Stimulated activated CD8-positive, alpha-beta memory T cell treated with anti-CD3 and anti-CD28 coated beads, Interleukin-4, amount 100 ng/mL, for 4 hours (primary cell): ENCODE measurements at places on chromosomes 7 and 10.

DNA sequence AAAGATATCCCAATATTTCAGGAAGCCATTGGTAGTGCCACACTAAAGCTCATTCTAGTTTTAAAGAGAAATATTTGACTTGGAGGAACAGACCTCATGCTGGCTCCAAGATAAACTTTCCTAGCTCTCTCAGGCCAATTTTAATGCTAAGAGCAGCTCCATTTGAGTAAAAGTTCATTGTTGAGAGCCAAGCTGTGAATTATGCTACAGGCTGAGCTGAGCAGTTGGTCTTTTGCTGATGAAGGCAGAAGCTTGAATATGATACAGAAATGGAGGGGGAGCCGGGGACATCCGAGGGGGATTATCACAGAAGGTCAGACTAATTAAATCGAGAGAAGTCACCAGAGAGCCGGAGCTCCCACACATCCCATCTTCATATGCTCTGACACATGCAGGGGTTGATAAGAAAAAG, 175.7 kb upstream of the AUTS2 start:
- DNase-seq = no peak

GRCh38 chr7:130365511-130366441, 14.5 kb upstream of the CPA1 start:
- no peak for DNase-seq

- DNase-seq = no peak
Measured at GRCh38 chr10:3783682-3784432, 1.2 kb downstream of the KLF6 start.

- no peak for DNase-seq
Measured at GRCh38 chr10:36559412-36560400, 565.7 kb upstream of the ANKRD30A start.

- DNase-seq = no peak
Measured at GRCh38 chr7:37018954-37019353, 294.7 kb upstream of the AOAH start.

DNA sequence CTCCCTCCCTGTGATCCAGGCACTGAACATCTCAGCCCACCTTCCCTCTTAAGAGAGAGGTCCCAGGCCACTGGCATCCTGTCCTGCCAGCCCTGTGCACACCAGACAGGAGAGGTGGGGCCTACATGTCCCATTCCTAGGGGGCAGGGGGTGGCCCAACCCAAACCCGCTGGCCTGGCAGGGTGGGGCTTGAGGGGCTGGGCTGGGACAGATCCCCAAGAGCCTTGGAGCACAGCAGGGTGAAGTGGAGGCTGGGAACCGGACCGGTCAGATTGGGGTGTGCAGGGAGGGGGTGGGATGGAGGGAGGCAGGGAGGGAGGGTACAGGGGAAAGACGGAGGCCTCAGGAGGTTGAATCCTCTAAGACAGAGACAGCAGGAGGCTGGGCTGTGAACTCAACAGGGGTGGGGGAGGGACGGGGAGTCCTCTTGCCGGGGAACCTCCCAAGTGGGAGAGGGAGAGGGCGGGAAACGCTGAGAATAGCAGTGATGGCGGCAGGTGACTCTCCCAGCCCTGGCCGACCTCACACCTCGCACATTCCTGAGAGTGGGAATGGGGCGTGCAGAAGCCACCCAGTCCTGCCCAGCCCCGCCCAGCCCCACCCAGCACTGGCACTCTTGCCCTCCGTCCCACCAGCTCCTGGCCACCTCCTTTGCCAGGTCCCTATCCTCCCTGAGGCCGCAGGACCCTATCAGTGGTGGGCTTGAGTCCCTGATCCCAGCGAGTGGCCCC, 6.7 kb downstream of the TSC22D4 start:
- DNase-seq = no peak

GRCh38 chr10:98349508-98349922, 65.5 kb downstream of the PYROXD2 start:
- DNase-seq = no peak

DNA sequence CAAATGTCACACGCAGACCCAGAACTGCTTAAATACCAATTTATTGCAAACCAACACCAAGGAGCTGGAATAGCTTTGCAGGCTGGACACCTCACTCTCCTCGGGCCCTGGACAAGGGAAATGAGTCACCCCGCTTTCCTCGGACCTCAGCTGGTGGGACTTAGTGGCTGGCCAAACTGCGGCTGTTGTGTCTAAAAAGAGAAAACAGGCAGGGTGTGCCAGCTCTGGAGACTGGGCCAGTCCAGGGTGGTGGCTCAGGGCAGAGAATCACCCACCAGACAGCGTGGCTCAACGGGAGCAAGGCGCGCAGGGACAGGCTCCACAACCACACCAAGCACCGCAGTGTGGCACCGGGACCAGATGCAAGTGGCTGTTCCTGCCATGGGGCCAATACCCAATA, 58.2 kb upstream of the CAMK2B start:
- DNase-seq = no peak

DNA sequence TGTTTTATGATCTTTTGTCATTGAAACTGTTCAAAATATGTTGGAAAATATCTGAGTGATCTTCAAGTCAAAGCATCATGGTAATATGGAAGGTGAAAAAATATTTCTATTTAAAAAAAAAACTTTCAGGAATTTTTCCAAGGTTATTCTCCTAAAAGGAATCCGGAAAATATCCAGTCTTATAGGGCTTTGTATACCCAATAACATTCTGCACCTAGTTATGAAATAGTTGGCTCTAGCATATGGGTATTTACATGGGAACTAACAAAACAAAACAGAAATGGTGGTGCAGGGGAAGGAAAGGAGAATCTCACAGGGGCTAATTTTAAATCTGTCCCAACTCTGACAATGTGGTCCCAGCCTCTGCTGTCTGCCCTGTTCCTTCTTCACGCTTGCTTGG, 167.1 kb upstream of the RHEB start:
- DNase-seq = no peak

- no peak for DNase-seq
Measured at GRCh38 chr7:2158331-2159175, 74.2 kb downstream of the MAD1L1 start.

DNA sequence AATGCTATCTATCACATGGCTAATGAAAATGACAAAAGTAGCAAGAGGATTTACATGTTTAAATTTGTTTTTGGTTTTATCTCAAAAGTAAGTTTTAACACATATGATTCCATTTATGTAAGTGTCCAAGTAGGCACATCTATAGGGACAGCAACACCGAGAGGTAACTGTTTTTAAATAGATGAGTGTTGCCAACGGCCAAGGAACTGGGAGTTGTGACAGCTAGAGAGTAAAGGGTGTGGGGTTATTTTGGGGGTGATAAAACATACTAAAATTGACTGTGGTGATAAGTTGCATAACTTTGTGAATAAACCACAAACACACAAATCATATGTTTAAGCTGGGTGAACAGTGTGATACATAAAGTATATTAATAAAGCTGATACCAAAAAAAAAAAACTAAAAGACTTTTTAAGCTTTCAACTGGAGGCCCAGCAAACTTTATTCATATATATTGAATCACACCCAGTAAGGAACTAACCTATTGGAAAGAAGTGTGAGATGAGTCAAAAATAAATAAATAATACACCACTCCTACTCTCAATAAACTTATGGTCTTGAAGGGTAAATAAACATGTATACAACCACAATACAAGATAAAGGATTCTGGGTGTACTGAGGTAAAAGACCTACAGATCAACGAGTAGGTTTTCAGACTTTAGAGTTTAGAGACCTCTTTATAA, 33.0 kb downstream of the LRRC72 start:
- DNase-seq = no peak

- no peak for DNase-seq
Measured at GRCh38 chr10:5961405-5962100, 15.8 kb downstream of the IL15RA start.

GRCh38 chr7:157870644-157871290, 534.0 kb downstream of the DNAJB6 start:
- DNase-seq = no peak

DNA sequence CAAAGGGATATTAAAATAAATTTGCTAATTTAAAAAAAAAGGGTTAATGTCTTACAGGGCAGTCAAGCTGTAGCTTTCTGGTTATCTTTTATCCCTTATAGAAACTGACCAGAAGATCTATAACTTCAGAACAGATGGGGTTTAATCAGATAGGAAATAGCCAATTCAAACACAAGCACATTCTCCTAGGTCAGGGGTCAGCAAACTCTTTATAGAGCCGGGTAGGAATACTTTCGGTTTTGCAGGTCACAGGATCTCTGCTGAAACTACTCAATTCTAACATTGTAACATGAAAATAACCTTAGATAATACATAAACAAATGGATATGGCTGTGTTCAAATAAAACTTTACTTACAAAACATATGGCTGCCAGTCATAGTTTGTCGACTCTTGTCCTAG, 479.8 kb downstream of the ADRA2A start:
- no peak for DNase-seq

DNA sequence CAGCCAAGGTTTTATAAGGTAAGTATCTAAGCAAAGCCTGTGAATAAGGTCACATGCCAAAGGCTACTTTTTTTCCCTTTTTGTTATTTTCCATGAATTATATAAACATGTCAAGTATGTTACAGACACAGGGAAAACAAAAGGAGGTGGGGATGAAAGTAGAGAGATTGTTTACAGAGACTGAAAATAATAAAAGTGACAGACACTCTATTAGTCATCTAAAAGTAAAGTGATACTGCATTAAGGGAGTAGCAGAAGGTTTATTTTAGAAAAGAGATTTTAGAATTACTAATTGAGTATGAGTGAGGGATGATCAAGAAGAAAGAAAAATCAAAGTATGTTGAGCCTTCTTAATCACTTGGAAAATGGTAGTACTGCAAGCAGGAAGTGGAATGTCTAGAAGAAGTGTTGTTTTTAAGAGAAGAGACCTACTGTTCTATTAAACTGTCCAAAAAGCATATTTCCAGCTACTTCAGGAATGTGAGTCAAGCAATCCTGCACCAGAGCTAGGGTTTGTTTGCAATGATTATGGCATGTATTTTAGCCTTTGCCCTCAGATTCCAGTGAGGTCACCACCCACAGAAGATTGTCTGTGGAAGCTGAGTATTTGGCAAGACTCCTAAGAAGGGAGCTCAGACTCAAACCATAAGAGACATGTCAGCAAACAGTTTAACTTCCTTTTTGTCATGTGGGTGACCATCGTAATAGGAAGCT, 177.9 kb upstream of the PLXDC2 start:
- DNase-seq = no peak

- DNase-seq = no peak
Measured at GRCh38 chr7:54729107-54729506, 29.9 kb downstream of the SEC61G start.

- no peak for DNase-seq
Measured at GRCh38 chr10:24645784-24646183, 77.9 kb downstream of the ARHGAP21 start.

DNA sequence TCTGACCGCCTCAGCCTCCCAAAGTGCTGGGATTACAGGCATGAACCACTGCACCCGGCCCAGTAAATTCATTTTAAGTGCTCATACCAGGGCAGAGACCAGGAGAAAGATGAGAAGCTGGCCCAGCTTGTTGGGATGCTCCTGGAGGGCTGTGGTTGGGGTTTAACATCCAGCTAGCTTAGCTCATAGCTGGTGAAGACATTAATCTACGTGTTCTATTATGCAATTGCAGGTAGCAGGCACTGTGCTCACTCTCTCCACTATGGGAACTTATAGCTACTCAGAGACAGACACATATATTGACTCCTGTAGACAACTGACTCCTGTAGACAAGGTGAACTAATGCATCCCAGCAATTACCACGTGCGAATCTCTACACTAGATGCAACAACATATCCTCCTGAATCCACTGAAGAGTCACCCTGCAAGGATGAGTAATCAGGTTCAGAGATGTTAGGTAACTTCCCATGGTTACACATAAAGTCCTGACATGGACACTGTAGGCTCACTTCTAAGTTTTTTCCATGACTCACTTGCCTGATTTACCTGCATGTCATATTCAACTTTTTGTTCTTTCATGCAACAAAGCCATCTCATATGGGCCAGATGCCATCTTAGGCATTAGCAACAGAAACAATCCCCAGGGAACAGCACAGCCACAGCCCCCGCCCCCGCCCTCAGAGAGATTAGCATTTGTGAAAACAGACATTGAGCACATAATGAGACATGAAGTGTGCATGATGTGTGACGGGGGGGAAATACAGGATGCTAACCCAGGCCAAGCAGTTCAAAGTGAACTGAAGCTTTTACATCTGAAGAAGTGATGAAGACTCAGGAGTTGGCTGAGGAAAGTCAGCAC, 37.2 kb downstream of the ERLIN1 start:
- no peak for DNase-seq

DNA sequence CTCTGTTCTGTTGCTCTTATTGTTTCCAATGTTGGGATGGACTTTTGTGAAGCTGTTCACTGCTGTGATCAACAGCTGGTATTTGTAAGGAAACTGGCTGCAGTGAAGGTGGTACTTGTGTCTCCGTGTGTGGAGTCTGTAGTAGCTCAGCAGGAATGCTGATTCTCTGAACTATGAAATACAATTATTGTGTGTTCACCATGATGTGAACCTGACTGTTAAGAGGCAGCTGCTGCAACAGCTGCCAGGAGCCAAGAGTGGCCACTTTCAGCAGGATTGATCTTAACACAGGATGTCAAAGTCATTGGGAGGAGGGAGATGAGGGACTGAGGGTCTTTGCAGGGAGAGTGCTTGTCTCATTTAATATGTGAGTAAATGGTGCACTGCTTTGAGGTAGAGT, 13.9 kb downstream of the VSTM2A start:
- no peak for DNase-seq

DNA sequence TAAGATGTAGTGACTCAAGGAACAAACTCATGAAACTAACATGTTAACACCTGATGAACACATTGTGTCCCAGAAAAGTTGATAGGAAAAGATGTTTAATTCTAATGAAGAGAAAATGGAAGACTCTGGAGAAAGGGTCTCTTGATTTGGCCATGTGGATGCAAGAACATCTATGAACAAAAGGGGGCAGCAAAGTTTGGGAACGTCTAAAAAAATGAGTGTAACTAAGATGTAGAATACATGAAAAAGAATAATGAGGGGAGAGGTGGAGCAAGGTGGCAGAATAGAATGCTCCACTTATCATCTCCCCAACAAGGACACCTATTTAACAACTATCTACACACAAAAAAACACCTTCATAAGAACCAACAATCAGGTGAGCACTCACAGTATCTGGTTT, 805.1 kb downstream of the TNS3 start:
- no peak for DNase-seq
